ENCODE measurements at places on chromosomes 4 and X.
A peak's percentile ranks its signal among the peaks of the same experiment; 100 is the strongest.

- DNase-seq = no peak
Observed at GRCh38 chrX:94977562-94977961, 1303.6 kb downstream of the FAM133A start.

DNA sequence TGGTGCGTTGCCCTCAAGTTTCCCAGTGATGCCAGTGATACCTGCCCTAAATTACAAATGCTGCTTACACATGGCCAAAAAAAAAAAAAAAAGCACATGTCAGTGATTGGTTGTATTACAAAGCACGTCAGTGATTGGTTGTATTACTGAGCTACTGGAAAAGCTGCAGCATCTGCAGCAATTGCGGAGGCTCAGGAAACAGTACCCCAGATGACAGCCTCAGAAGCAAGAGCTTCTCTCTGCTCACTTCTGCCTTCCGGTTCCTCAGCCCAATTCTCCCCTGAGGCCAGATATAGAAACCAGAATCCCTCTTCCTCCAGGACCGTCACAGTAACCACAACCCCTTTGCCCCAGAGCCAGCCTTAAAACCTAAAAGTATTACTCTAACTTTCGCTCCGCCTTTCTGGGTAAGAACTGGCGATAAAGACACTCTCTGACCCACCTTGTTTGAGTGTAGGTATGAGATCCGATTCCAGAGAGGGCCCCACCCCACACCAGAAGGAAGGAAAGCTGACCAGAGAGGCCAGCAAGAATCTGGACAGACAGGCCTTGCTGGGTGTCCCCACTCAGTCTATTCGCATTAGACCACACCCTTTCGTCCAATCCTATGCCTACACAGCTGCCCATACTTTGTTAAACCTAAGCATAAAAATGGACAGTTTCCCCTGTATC lies 85.0 kb upstream of the SORBS2 start:
- no peak for DNase-seq

GRCh38 chr4:117907646-117908045 lies 126.6 kb upstream of the NDST3 start:
- DNase-seq = no peak

DNA sequence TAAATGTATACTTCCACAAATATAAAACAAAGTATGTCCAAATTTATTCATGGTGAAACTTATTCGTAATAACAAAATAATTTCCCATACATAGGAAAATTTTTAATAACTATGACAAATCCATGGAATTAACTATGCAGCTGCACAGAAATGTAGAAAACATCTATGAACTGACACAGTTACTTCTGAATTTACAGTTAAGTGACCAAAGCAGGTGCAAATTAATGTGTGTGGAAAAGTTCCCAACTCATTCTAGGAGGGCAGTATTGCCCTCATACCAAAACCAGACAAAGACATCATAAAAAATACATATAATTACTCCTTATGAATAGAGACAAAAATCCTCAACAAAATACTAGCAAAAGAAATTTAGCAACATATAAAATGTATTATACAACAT lies 12.5 kb downstream of the LDOC1 start:
- no peak for DNase-seq

- no peak for DNase-seq
Observed at GRCh38 chrX:71241301-71241700, 12.6 kb downstream of the ZMYM3 start.

- no peak for DNase-seq
Observed at GRCh38 chr4:83725336-83726085, 189.6 kb downstream of the GPAT3 start.

DNA sequence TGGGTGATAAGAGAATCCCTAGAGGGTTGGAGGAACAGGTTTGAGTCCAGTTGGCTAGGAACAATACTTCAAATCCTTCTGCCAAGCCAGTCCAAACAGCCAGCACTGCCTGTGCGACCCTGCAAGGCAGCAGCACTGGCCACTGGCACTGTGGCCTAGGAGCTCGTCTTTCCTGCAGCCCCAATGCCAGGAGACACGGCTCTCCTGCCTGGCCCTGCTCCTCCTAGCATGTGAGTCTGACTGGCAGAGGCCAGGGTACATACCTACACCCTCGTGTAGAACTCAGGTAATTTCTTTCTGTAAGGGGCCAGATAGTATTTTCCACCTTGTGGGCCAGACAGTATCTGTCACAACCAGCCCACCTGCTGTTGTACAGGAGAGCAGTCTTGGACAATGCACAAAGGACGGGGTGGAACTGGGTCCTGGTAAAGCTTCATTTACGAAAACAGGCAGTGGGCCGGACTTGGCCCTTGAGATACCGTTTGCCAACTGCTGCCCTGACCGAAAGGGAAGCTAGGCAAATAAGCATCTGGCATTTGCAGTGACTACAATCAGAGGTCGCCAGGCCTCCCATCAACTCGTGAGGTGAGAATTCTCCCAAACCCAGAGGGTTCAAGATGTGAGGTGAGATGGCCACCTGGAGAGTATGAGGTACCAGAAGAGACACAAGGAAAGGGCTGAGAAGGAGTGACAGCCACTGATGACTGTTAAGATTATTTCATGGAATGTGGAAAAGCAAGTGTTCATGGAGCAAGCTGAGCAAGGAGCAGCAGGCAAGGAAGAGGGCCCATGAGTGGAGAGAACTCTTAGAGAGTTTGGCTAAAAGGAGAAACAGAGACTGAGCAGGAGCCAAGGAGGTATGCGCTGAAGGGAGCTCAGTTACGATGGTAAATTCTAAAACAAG lies 29.8 kb upstream of the IRAK1 start:
- no peak for DNase-seq

DNA sequence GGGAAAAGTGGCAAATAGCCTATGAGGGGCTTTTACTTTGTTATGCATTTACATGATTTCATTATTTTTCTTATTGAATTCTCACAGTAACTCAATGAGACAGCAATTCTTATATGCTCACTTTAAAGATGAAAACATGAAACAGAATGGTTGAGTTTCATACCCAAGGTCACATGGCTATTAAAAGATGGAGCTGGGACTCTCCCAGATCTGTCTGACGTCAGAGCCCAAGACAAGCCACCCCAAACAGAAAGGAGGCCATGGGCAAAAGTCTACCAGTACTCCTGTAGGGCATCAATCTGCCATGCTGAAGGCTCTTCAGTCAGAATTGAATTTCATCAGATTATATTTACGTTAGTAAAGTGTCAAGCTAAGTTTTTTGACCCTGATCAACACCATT lies 13.2 kb downstream of the HSD17B11 start:
- no peak for DNase-seq

- no peak for DNase-seq
Observed at GRCh38 chr4:80878218-80878617, 152.3 kb upstream of the BMP3 start.

DNA sequence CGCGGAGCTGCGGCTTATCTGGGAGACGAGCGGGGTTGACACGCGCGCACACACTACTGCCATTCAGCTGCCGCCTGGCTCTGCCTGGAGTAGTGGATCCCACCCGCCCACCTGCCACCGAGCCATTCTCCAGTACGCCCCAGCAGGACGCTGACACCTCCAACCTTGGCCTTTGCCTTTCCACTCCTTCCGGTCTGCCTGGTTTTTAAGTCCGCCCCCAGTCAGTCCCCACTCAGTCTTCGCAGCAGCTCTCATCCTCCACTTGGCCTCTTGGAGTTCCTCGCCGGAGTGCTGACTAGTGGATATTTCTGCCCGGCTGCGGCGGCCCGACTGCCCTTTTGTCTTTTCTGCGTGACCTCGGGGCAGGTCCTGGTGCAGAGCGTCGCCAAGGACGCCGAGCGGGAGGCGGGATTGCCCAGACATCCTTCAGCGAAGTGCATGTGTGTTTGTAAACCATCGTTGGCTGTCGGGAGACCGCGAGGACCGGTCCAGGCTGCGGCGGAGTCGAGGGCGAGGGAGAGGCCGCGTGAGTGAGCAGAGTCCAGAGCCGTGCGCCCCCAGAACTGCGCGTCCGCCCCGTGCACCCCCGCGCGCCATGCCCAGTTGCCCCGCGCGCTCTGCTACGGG lies 1.1 kb downstream of the SLIT2 start:
- DNase-seq = peak; percentile 86

- DNase-seq = no peak
Observed at GRCh38 chrX:46610070-46610658, 36.6 kb downstream of the CHST7 start.

GRCh38 chr4:74426101-74426500 lies 18.8 kb upstream of the AREG start:
- DNase-seq = peak; percentile 74

DNA sequence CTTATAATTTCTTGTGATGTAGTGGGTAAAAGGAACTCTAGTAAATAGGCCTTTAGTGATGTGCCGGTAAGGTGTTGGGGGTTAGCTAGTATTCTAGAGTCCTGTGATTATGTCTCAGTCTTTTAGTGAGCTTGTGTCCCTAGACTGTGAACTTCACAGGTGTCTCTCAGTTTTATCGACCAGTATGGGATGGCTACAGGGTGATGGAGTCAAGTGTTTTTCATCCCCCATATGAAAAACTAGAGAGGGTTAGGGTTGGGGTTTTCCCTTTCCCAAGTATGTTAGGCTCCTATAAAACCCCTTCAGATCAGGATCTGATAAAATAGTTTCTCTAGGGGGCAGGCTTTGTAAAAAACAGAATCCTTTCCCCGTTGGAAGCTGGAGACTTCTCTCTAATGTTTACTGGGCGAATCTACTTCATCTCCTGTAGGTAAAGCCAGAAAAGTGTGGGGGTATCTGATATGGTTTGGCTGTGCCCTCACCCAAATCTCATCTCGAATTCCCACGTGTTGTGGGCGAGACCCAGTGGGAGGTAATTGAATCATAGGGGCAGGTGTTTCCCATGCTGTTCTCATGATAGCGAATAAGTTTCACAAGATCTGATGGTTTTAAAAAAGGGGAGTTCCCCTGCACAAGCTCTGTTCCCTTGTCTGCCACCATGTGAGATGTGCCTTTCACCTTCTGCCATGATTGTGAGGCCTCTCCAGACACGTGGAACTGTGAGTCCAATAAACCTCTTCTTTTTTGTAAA lies 120.8 kb downstream of the DTHD1 start:
- DNase-seq = no peak

GRCh38 chr4:138835832-138836533 lies 179.6 kb upstream of the NOCT start:
- DNase-seq = no peak

GRCh38 chrX:87528487-87528886 lies 10.9 kb downstream of the KLHL4 start:
- DNase-seq = no peak

DNA sequence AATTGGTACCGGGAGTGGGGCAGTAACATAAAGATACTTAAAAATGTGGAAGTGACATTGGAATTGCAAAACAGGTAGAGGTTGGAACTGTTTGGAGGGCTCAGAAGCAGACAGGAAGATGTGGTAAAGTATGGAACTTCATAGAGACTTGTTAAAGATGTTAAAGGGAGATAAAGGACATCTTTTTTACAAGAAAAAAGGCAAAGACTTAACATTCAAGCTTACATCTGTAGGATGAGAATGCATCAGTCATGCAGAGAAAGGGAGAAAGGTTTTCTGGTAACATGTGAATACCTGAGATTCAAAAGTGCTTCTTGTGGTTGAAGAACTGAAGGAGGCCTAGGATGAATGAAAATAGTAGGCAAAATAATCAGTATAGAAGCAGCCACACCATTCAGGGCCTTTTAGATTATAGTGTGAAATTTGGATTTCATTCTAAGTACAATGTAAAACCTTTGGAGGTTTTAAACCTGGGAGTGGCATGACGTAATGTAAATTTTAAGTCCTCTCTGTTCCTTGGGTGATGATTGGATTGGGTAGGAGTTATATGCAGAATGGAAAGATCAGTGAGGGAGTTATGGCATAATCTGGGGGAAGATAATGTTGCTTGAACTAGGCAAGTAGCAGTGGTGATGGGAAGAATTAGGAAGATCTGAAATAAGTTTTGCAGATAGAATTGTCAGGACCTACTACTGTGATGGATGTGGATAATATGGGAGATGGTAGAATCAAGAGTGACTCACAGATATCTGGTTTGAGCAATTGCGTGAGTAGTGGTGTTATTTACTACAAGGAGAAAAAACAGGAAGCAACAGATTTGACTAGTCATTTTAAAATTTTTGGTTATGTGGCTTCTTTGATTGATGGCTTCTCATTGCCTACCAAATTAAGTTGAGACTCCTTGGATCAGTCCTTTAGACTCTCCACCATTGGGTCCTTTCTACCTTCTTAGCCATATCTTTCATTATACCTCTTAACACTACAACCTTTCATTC lies 138.7 kb downstream of the VSIG4 start:
- DNase-seq = no peak

DNA sequence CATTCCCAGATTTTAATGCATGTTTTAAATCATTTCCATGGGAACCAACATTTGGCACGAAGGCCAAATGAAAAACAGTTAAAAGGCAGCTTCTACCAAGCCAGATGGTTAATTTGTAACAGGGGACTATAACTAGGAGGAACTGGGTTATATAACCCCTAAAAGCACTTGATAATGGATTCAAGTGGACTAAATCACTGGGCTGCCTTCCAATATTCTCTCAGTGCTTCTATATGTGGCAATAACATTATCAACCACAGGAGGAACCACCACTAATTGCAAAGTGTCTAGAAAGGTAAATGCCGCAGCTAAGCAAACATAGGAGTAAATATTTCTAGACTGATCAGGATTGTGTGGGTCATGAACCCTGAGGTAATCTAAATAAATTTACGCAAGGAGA lies 391.5 kb downstream of the UBE2NL start:
- no peak for DNase-seq

DNA sequence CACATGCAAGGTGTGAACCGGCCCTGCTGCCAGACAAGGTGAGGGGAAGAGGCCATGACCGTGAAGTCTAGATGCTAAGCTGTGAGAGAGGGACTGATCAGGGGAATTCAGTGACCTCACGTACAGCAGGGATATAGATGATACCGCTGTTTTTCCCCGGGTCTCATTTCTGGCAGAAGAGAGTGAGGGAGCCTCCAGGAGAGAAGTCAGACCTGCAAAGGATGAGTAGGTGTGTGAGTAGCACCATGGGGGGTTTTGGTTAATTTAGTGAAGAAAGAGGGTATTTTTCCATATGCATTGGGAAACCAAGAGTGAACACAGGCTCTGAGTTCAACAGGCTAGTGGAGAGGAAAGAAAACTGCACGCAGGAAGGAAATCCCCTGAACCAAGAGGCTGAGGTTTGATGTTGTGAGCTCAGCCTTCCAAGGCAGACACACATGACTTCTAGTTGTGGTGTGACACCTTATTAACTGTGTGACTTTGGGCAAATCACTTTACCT lies 127.6 kb upstream of the GATB start:
- no peak for DNase-seq

DNA sequence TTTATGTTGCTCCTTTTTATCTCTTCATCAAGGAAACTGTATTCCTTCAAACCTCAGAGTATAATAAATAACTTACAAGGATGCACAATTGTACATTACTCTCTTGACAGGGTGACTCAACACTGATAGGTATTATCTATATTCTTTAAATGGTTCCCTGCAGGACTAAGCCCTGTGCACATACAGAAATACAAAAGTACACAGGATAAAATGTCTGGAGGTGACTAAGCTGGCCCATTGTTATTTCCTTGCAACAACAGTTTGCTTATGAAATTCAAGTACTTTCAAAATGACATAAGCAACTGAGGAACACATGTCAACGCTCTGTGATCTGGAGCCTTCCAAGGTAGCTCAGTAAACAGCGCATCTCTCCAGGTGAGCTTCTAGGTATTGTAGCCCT lies 83.8 kb upstream of the RPL34 start:
- DNase-seq = no peak

GRCh38 chr4:38366456-38366855 lies 297.5 kb upstream of the KLF3 start:
- DNase-seq = no peak
